CD4-positive, alpha-beta T cell (primary cell): ENCODE measurements at places on chromosomes 3 and 15. TPM values are rescaled to one million over a fixed set of nuclear protein-coding genes. Genes with fewer than 3 reads are reported as not detected.

GRCh38 chr3:129023909-129024308 is 22.8 kb downstream of the EFCC1 start:
- no peaks in the 10 kb centered on the region for H3K36me3 ChIP-seq
- no peak overlapping the region for H3K4me3 ChIP-seq
- H3K4me1 ChIP-seq, result peaks cover 22% of the 10 kb centered on the region
- H3K27ac ChIP-seq, result no peak overlapping the region
- DNase-seq, result no peak

DNA sequence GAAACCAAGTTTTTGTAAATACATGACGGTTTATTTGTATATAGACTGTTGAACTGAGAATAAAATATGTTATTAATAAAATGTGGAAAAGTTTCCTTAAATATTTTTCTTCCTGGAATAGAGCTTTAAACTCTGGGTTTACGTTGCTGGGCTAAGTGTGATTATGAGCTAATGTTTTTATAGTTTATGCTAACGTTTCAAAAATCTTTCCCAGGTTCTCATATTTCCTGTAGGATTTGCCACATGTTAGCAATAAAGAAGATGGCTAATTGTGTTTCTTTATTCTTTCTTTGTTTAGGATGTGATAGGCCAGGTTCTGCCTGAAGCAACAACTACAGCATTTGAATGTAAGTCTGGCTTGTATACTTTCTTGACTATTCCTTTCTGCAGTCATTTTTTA is 7.2 kb downstream of the MAP2K5 start:
- no peaks in the 10 kb centered on the region for H3K4me1 ChIP-seq
- peaks cover 19% of the 10 kb centered on the region for H3K36me3 ChIP-seq
- no peaks in the 10 kb centered on the region for H3K27me3 ChIP-seq
- H3K27ac ChIP-seq, result no peak overlapping the region
- no peak for DNase-seq
- no peak overlapping the region for H3K4me3 ChIP-seq

- H3K27ac ChIP-seq, result no peak overlapping the region
- no peak for DNase-seq
- no peak overlapping the region for H3K4me3 ChIP-seq
Observed at GRCh38 chr3:99907959-99908544, 90.4 kb downstream of the CMSS1 start.

GRCh38 chr3:155424323-155424710 is 130.8 kb upstream of the STRIT1 start:
- H3K27ac ChIP-seq, result no peak overlapping the region
- no peaks in the 10 kb centered on the region for H3K36me3 ChIP-seq

The CNTN6 gene
- not detected for total RNA-seq

The GRK7 gene
- total RNA-seq, result 0.19 TPM
